Subcutaneous preadipocyte (primary cell): ENCODE measurements at places on chromosomes 16 and 17. TPM values are rescaled to one million over a fixed set of nuclear protein-coding genes. Genes with fewer than 3 reads are reported as not detected.

Gene MAPT
- 0.37 and 0.39 TPM in 2 replicates for total RNA-seq

Gene KRT39
- total RNA-seq: not detected in 2 replicates

Gene BAHCC1
- 6.2 and 7.4 TPM in 2 replicates for total RNA-seq

Gene FBXW10
- total RNA-seq: 0.20 TPM in 1 of 2 replicates, not detected in the other

Gene SLX1B
- total RNA-seq: 20.1 and 20.9 TPM in 2 replicates

Gene CETP
- total RNA-seq: not detected in 2 replicates

Gene KRTAP3-2
- not detected in 2 replicates for total RNA-seq

Gene SMPD3
- under 0.01 TPM in 1 of 2 replicates, not detected in the other for total RNA-seq

Gene KCNH4
- not detected in 2 replicates for total RNA-seq

Gene CHCT1
- not detected in 2 replicates for total RNA-seq

Gene SLC25A10
- total RNA-seq: 18.4 and 24.0 TPM in 2 replicates

Gene MC1R
- total RNA-seq: 3.3 TPM in 2 replicates

Gene KRT15
- total RNA-seq: 0.78 TPM in 1 of 2 replicates, not detected in the other

Gene CDR2L
- total RNA-seq: 15.1 and 15.8 TPM in 2 replicates

Gene CYGB
- 13.9 and 19.1 TPM in 2 replicates for total RNA-seq

Gene SHBG
- total RNA-seq: 0.37 and 0.39 TPM in 2 replicates

Gene ABCA6
- 97.0 and 114 TPM in 2 replicates for total RNA-seq

Gene MYH11
- total RNA-seq: not detected in 2 replicates

Gene ACSM2A
- not detected in 2 replicates for total RNA-seq

Gene SLC5A10
- total RNA-seq: not detected in 2 replicates

Gene OR1A1
- total RNA-seq: not detected in 2 replicates

Gene RNF227
- 1.1 and 2.2 TPM in 2 replicates for total RNA-seq

Gene PHB1
- total RNA-seq: 145 and 157 TPM in 2 replicates

Gene GDE1
- 36.4 and 49.3 TPM in 2 replicates for total RNA-seq

Gene FBXO39
- total RNA-seq: under 0.01 TPM in 1 of 2 replicates, not detected in the other

Gene DHRS13
- 4.8 and 5.5 TPM in 2 replicates for total RNA-seq

Gene WNT9B
- not detected in 2 replicates for total RNA-seq

Gene CMTM2
- not detected in 2 replicates for total RNA-seq

Gene MYH2
- not detected in 2 replicates for total RNA-seq

Gene MED1
- 18.7 and 30.3 TPM in 2 replicates for total RNA-seq

Gene KRTAP2-2
- not detected in 2 replicates for total RNA-seq

Gene MARCHF10
- total RNA-seq: not detected in 2 replicates

Gene TAT
- total RNA-seq: not detected in 2 replicates

Gene MMP15
- total RNA-seq: 2.6 and 2.7 TPM in 2 replicates

Gene CLEC3A
- total RNA-seq: not detected in 2 replicates

Gene SCGB1C2
- not detected in 2 replicates for total RNA-seq

Gene EPX
- not detected in 2 replicates for total RNA-seq

Gene C17orf67
- total RNA-seq: 0.73 and 0.98 TPM in 2 replicates

Gene USP10
- total RNA-seq: 45.2 and 72.3 TPM in 2 replicates

Gene PDILT
- not detected in 2 replicates for total RNA-seq

Gene HOXB2
- 5.9 and 10.8 TPM in 2 replicates for total RNA-seq

Gene CBX1
- total RNA-seq: 23.1 and 29.3 TPM in 2 replicates

Gene SDK2
- under 0.01 and 0.37 TPM in 2 replicates for total RNA-seq

Gene MYH1
- total RNA-seq: not detected in 2 replicates

Gene PRR35
- total RNA-seq: not detected in 2 replicates

Gene FBXL20
- total RNA-seq: 8.5 and 10.4 TPM in 2 replicates

Gene EVPL
- total RNA-seq: not detected in 2 replicates

Gene ARL5C
- total RNA-seq: not detected in 2 replicates

Gene DNASE1L2
- under 0.01 and 1.2 TPM in 2 replicates for total RNA-seq

Gene EXOC3L1
- not detected in 2 replicates for total RNA-seq

Gene HSD17B2
- not detected in 2 replicates for total RNA-seq

Gene OR4D1
- total RNA-seq: not detected in 2 replicates

Gene MMP2
- total RNA-seq: 355 and 531 TPM in 2 replicates

Gene LGALS9C
- not detected in 2 replicates for total RNA-seq

Gene C1QTNF1
- total RNA-seq: 27.2 and 40.8 TPM in 2 replicates
